NCI-H1417 treated with DMSO at 0.1 percent for 48 hours (cell line): ENCODE measurements at places on chromosomes 2 and 18.

DNA sequence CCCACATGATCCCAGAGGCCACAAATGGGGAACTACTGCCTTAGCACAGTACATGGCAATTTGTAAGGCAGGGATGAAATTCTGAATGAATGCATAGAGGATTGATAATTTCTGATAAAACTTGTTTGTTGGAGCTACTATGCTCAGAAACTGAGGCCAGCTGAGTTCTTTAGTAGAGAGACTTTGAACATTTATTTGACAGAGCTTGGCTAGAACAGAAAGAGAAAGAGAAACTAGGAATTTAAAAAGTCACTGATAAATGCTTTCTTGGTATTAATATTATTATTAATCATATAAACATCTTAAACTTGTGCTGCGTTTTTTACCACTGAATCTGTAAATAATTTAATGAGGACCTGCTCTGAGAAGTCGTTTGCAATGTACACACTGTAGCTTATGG, 923.7 kb upstream of the CNTNAP5 start:
- no peak for DNase-seq

DNA sequence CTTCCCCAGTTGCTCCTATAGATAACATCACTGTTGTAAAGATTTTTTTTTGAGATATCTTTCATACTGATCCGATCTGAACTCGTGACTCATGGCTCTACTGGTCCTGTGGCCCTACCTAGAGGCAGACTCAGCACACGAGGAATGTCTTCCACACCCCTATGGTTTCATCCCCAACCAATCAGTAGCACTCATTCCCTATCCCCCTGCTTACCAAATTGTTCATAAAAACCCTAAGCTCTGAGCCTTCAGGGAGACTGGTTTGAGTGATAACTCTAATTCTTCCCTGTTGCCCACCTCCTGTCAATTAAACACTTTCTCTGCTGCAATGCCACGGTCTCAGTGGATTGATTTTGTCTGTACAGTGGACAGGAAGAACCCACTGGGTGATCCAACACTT, 4.2 kb upstream of the SAP130 start:
- DNase-seq: no peak

- peak; percentile 61 for DNase-seq
Measured at GRCh38 chr2:234095301-234095700, 44.8 kb downstream of the SPP2 start.

GRCh38 chr18:69887256-69887655, 60.4 kb downstream of the CD226 start:
- no peak for DNase-seq

GRCh38 chr2:225040856-225041206, 1.4 kb downstream of the DOCK10 start:
- DNase-seq: no peak
